GM06990 (cell line): ENCODE measurements at places on chromosomes 12 and 14.

GRCh38 chr12:131606218-131606901 lies 104.5 kb upstream of the SFSWAP start:
- no peak for DNase-seq

GRCh38 chr12:14395074-14395778 lies 29.7 kb downstream of the ATF7IP start:
- peak; percentile 45 for DNase-seq

DNA sequence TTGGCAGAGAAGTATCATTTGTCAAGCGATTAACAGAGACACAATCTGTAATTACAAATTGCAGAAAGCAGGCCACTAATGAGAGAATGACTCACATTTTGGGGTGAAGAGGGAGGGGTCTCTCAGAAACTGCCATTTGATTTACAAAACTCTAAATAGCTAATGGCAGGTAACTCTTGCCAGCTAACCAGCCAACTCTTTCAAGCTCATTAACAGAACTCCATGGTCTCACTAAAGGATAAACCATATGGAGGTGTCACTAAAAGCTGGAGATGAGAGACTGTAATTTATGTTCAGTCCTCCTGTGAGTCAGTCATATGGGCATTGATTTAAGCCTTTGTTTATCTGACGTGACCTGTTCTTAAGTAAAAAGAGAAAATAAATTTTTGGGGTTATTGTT lies 336.4 kb downstream of the FOXG1 start:
- no peak for DNase-seq

- DNase-seq: no peak
These were observed 13.5 kb downstream of the SLIRP start for GRCh38 chr14:77721437-77721836.

DNA sequence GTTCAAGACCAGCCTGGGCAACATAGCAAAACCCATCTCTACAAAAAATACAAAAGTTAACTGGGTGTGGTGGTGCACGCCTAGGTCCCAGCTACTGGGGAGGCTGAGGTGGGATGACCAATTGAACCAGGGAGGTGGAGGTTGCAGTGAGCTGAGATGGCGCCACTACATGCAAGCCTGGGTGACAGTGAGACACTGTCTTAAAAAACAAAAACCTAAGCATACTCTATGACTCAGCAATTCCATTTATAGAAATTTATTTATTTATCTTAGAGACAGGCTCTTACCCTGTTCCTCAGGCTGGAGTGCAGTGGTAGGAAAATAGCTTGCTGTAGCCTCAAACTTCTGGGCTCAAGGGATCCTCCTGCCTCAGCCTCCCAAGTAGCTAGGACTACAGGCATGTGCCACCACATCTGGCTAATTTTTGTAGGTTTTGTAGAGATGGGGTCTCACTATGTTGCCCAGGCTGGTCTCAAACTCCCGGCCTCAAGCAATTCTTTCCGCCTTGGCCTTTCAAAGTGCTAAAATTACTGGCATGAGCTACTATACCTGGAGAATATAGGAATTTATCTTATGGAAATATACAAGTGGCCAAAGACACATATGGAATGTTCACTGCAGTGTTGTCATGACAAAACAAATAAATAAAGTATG lies 43.3 kb downstream of the NCKAP5L start:
- DNase-seq: no peak
